ENCODE measurements at places on chromosomes 16 and 17.

DNA sequence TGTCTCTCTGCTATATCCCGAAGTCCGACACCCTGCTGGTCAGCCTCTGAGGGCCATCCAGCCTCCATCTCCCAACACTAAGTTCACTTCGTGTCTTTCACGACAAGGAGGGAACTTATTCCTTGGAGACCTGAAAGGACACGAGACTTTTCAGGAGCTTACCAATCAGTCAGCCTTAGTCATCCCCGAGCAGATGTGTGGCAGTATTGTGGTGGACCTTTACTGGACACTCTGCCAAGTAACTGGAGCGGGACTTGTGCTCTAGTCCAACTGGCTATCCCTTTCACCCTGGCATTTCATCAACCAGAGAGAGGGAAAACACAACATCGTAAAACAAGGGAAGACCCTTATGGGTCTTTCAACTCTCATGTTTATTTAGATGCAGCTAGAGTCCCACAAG is 87.1 kb downstream of the EMP2 start:
- no peaks in the 10 kb centered on the region for H3K27me3 ChIP-seq
- H3K27ac ChIP-seq = no peak overlapping the region
- peaks cover 2% of the 10 kb centered on the region for H3K36me3 ChIP-seq
- no peak for DNase-seq

DNA sequence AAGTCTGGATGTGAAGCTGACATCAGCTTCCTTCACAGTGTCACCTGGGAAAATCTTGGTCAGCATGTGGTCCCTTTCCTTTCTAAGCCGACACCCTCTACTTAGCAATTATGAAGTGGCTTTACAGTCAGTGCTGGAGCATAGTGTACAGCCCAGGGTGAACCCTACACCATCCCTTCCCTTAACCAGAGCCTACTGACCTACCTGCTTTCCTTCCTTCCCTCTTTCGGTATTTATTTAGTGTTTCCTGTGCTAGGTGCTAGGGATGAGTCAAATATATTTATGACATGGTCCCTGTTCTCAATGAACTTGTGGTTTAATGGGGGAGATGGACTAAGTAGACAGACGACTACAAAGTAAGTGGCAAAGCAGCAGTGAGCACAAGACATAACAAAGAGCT is 77.5 kb downstream of the CDK5R1 start:
- no peaks in the 10 kb centered on the region for H3K36me3 ChIP-seq
- H3K4me3 ChIP-seq = no peak overlapping the region
- DNase-seq = no peak

GRCh38 chr16:88087517-88087877 is 136.3 kb downstream of the BANP start:
- no peak overlapping the region for H3K27ac ChIP-seq
- H3K27me3 ChIP-seq = no peaks in the 10 kb centered on the region
- no peak overlapping the region for H3K4me3 ChIP-seq
- no peaks in the 10 kb centered on the region for H3K36me3 ChIP-seq

DNA sequence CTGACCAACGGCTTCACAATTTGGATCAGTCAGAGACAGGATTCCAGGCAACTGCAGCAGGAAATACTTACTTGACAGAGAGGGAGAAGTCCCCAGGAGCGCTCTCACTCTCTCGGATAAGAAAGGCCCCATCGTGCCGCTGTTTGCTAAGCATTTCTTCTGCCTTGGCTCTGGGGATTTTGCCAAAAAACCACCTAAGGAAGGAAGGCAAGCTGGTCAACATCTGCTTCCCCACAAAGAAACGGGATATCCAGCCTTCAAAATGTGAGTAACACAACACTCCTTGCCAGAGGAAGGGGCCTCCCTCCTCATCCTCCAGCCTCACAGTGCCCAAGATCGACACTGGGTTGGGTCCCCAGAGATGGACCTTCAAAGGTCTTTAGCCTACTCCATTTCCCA is 36.6 kb upstream of the SLC25A19 start:
- no peak for DNase-seq
- H3K36me3 ChIP-seq = peaks cover 40% of the 10 kb centered on the region
- no peaks in the 10 kb centered on the region for H3K27me3 ChIP-seq
- no peak overlapping the region for H3K4me3 ChIP-seq
- peaks cover 51% of the 10 kb centered on the region for H3K4me1 ChIP-seq

- no peak overlapping the region for H3K4me3 ChIP-seq
- no peak for DNase-seq
- H3K36me3 ChIP-seq = peaks cover 23% of the 10 kb centered on the region
- H3K27ac ChIP-seq = no peak overlapping the region
- H3K27me3 ChIP-seq = no peaks in the 10 kb centered on the region
Measured at GRCh38 chr17:27593857-27594255, 37.1 kb upstream of the LGALS9 start.

DNA sequence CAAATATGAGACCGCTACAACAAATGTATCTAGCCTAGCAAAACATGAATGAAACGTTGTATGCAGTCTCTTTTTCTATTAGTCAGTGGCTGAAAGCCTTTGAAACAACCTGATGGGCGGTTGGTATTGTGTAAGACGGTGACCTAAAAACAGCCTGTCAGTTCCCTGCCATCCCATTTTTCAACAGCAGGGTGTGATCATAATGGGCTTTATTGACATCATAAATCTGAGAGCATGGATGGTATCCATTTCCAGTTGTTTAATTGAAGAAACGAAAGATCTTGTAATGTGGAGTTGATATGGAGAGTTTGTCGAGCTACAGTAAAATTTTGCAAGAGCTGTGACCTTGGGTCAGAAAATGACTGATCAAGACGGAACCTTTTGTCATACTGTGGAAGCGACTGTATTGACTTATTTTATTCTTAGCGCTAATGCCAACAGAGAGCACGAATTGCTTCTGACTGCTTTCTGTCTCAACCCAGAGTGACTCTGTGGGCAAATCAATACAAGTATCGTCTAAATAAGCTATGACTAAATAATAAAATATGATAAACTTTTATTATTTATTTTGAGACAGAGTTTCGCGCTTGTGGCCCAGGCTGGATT is 12.3 kb upstream of the MEIOB start:
- no peaks in the 10 kb centered on the region for H3K36me3 ChIP-seq
- H3K27me3 ChIP-seq = peaks cover 4% of the 10 kb centered on the region

DNA sequence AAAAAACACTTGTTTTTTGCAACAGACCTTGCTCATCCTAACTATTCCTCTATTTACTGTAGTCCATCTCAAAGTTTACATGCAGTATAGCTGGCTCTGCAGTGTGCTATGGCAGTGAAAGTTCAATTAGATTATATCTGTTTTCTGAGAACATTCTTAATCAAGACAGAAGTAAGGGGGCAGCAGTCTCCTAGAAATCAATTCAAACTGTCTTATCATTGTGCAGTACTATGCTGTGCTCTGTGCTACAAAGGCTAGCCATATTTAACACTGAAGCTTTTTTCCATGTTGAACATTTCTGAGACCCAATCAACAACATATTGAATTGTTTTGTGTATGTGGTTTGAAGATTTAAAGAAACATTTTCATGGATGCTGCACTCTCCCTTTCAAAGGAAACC is 11.4 kb downstream of the NETO2 start:
- H3K27ac ChIP-seq = no peak overlapping the region
- peaks cover 2% of the 10 kb centered on the region for H3K36me3 ChIP-seq
- no peaks in the 10 kb centered on the region for H3K27me3 ChIP-seq
- H3K4me1 ChIP-seq = peaks cover 1% of the 10 kb centered on the region
- no peak overlapping the region for H3K4me3 ChIP-seq

- no peaks in the 10 kb centered on the region for H3K27me3 ChIP-seq
- peaks cover 44% of the 10 kb centered on the region for H3K4me1 ChIP-seq
- peak; percentile 66 for DNase-seq
- peak overlapping the region; percentile 71 for H3K27ac ChIP-seq
- H3K4me3 ChIP-seq = peak overlapping the region; percentile 76
Measured at GRCh38 chr16:85616607-85617321, 3.6 kb downstream of the GSE1 start.

DNA sequence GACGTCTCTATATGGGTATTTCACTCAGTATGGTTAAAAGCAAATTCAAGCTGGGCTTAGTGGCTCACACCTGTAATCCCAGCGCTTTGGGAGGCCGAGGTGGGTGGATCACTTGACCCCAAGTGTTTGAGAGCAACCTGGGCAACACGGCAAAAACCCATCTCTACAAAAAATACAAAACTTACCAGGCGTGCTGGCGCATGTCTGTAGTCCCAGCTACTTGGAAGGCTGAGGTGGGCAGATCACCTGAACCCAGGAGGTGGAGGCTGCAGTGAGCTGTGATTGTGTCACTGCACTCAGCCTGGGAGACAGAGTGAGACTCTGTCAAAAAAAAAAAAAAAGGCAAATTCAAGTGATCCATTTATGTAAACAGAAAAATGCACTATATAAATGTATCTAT is 1.3 kb upstream of the TNFRSF17 start:
- DNase-seq = no peak
- H3K36me3 ChIP-seq = no peaks in the 10 kb centered on the region
- no peak overlapping the region for H3K4me3 ChIP-seq
- no peak overlapping the region for H3K27ac ChIP-seq
- H3K27me3 ChIP-seq = peaks cover 3% of the 10 kb centered on the region

- peaks cover 77% of the 10 kb centered on the region for H3K27me3 ChIP-seq
- peaks cover 2% of the 10 kb centered on the region for H3K36me3 ChIP-seq
- H3K4me1 ChIP-seq = peaks cover 45% of the 10 kb centered on the region
- no peak overlapping the region for H3K4me3 ChIP-seq
- DNase-seq = no peak
Measured at GRCh38 chr17:48587276-48588073, 2.6 kb downstream of the HOXB3 start.

DNA sequence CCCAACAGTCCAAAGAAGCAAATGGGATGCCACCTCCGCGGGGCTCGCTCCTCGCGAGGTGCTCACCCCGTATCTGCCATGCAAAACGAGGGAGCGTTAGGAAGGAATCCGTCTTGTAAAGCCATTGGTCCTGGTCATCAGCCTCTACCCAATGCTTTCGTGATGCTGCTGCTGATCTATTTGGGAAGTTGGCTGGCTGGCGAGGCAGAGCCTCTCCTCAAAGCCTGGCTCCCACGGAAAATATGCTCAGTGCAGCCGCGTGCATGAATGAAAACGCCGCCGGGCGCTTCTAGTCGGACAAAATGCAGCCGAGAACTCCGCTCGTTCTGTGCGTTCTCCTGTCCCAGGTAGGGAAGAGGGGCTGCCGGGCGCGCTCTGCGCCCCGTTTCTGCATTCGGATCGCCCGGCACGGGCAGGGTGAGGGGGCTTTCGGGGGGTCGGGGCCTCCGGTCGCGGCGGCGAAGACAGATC is at the start of gene CDH13:
CDH13 (plus strand) TSS at position 179 of the 471 bp plus-strand sequence.
- no peak within 1 kb of the TSS for H3K27ac ChIP-seq
- H3K4me1 ChIP-seq = peaks cover 5% of the 10 kb centered on the region
- no peaks in the 10 kb centered on the region for H3K36me3 ChIP-seq

DNA sequence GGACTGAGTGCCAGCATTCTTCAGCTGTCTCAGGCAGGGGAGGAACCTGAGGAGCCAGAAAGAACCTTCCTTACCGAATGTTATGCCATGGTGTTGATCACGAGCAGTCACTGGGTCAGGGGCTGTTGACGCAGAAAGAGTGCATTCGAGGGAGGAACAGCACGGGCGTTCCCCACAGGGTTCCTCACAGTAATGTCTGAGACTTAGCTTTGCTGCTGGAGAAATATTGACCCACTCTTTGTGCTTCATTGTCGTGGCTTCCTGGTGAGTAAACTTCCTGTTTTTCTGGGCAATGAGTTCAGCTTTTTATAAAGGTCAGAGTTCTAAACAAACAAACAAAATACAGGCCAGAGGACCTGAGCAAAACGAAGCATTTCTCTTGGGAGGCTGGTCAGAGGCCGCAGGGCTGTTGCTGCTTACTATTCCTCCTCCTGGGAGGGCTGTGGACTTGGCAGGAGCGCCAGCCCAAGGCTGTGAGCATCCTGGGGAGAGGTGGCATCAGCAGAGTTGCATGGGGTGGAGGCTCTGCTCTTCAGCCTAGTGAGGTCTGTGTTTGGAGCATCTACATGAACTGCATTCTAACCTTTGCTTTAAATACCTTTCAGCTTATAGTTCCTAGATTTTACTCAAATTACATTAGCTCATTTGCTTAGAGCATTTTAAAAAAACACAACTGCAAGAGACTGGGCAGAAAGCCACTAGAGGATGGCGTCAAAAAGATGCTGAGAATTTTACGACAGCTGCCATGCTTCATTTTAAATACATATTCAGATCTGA is 143.1 kb upstream of the CACNG5 start:
- no peaks in the 10 kb centered on the region for H3K27me3 ChIP-seq
- peaks cover 14% of the 10 kb centered on the region for H3K4me1 ChIP-seq
- H3K4me3 ChIP-seq = no peak overlapping the region
- H3K27ac ChIP-seq = peak overlapping the region; percentile 74
- H3K36me3 ChIP-seq = peaks cover 82% of the 10 kb centered on the region

GRCh38 chr16:27690608-27691007 is 140.7 kb downstream of the KATNIP start:
- no peaks in the 10 kb centered on the region for H3K4me1 ChIP-seq
- H3K27ac ChIP-seq = no peak overlapping the region
- no peak overlapping the region for H3K4me3 ChIP-seq
- no peaks in the 10 kb centered on the region for H3K27me3 ChIP-seq
- DNase-seq = peak; percentile 27

DNA sequence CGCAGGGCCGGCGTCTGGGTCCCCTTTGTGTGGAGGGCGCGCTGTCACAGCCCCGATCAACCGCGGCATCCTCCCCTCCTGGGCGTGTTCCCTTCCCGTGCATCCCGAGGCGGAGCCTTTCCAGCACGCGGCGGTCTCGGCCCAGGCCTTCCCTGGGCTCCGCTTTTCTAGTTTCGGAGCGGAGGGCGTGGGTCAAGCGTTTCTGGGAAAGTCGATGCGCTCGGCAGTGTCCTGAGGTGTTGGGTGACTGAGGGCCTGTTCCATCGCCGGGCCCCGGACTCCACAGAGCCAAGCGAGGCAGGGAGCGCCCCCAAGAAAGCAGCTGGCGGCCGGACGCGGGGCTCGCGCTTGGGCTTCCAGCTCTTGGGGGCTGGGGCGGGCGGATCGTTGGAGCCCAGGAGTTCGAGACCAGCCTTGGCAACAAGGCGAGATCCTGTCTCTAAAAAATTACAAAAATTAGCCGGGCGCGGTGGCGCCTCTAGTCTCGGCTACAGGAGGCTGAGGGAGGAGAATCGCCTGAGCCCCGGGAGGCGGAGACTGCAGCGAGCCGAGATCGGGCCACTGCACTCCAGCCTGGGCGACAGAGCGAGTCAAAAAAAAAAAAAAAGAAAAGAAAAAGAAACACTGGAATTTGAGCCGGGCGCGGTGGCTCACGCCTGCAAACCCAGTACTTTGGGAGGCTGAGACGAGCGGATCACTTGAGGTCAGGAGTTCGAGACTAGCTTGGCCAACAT is 806 bp downstream of the IFT140 start:
- H3K36me3 ChIP-seq = peaks cover 13% of the 10 kb centered on the region
- no peak for DNase-seq
- H3K27ac ChIP-seq = peak overlapping the region; percentile 97
- H3K4me1 ChIP-seq = peaks cover 40% of the 10 kb centered on the region

DNA sequence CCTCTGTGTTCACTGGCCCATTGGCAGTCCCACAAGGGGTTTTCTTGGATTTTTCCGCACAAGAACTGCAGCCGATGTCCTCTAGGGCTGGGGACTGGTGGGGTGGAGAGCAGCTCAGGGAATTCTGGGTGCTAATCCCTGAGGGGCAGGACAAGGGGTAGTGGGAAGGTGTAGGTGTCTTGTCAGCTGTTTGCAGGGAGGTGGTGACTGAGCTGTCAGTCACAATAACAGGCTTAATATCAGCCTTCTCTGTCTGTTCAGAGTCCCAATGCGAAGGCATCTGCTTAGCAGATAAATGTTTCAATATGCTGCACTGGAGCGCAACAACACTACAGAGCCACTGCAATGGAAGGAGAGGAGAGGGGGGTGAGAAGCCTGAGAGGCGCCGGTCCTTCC is 10.1 kb upstream of the DHRS13 start:
- no peaks in the 10 kb centered on the region for H3K27me3 ChIP-seq
- H3K4me1 ChIP-seq = no peaks in the 10 kb centered on the region
- peaks cover 80% of the 10 kb centered on the region for H3K36me3 ChIP-seq
